Activated T-helper 1 cell treated with anti-CD3 and anti-CD28 coated beads, Interleukin-2, amount 50 U/mL, for 16 hours (primary cell): ENCODE measurements at places on chromosomes 2 and 18.

DNA sequence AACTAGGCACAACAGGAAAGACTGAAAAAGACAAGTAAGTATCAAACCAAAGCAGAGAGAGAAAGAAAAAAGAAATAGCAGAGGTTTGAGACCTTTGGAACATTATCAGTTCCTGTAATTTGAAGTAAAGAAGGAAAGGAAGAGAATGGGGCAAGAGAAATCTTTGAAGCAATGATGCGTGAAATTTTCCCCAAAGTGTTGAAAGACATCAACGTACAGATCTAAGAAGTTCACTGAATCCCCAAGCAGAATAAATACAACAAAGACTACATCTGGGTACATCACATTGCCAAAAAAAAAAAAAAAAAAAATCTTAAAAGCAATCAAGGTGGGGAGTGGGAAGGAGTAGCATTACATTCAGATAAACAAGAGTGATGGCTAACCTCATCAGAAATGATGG, 6.0 kb upstream of the SLC30A6 start:
- DNase-seq: no peak

GRCh38 chr2:121480826-121481225, 49.9 kb upstream of the RNU4ATAC start:
- DNase-seq: no peak

DNA sequence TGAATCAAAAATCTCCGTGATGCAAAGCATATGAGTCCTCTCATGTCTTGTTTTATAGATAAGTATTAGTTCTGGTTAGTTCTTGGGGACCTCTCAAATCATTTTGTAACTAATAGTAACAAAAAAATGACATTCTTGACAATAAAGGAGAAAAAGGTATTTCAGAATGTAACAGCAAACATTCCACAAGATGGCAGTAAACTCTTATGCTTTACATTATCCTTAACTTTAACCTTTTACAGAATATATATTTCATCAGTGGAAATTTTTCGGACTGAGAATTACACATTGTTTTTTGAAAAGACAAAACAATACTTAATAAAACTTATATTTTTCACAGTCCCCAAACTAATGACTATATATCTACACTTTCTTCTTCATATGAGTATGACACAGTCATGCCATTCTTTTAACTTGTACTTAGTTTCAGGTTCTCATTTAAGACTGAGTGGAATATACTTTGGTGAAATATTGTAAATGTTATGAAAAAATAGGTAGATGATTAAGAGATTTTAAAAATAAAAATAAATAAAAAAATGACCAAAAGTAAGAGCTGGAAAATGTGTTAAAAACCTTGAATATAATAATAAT, 142.9 kb upstream of the NXPH2 start:
- no peak for DNase-seq

- no peak for DNase-seq
Measured at GRCh38 chr2:23221236-23221635, 163.7 kb upstream of the KLHL29 start.
